ENCODE measurements at places on chromosomes 2 and 18. TPM values are rescaled to one million over a fixed set of nuclear protein-coding genes. Genes with fewer than 3 reads are reported as not detected.

DNA sequence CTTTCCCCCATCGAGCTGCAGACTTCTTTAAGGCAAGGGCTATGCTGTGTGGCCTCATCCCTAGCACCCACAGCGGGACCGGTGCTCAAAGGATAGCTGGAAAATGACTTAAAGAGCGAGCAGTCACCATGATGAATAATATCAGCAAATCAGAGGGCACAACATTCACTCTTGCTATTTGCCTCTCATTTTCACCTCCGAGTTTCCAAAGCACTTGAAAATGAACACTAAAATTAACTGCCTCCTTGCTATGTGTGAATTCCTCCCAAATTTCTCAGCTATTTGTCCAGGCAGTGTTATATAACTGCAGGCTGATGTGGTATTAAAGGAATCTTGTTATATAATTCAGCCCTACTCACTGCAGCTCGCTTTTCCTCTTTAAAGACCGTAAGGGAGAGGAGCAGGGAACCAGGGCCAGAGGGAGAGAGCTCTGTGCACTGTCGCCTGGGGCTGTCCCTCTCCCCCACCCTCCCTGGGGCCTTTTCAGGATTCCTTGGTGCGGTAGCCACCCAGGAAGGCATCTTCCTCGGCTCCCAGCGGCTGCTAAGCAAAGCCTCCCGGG is 1.4 kb downstream of the CYS1 start:
- H3K4me3 ChIP-seq = no peak overlapping the region
- H3K36me3 ChIP-seq = no peaks in the 10 kb centered on the region
- peaks cover 27% of the 10 kb centered on the region for H3K4me1 ChIP-seq

GRCh38 chr18:48828691-48829442 is 121.9 kb downstream of the SMAD7 start:
- no peak overlapping the region for H3K27ac ChIP-seq
- no peaks in the 10 kb centered on the region for H3K27me3 ChIP-seq
- H3K4me3 ChIP-seq = no peak overlapping the region
- H3K36me3 ChIP-seq = no peaks in the 10 kb centered on the region

- no peak overlapping the region for H3K27ac ChIP-seq
- no peak for DNase-seq
- no peaks in the 10 kb centered on the region for H3K27me3 ChIP-seq
- no peak overlapping the region for H3K4me3 ChIP-seq
- no peaks in the 10 kb centered on the region for H3K4me1 ChIP-seq
Observed at GRCh38 chr2:189291460-189291859, 111.9 kb upstream of the COL5A2 start.

DNA sequence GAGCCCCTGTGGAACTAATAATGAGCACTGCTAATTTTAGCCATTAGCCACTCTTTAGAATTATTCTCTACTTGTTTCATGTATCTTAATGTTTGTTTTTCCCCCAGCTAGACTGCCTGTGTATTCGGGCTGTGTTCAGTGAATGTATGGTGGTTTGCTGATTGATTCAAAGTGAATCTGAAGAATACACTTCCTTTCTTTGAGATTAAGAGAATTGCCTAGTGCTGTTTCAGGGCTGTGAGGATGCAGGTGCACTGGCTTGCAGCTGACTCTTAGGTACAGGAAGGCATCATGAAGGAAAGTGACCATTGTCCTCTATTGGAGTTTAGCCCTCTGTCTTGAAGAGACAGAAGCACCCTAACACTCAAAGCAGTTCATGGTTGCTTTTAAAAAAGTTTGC is 138.7 kb downstream of the CERS6 start:
- H3K27ac ChIP-seq = no peak overlapping the region
- no peaks in the 10 kb centered on the region for H3K36me3 ChIP-seq
- DNase-seq = no peak
- no peak overlapping the region for H3K4me3 ChIP-seq
- peaks cover 3% of the 10 kb centered on the region for H3K4me1 ChIP-seq

The CLEC4F gene
- not detected for total RNA-seq

The G6PC2 gene
- total RNA-seq = not detected

The FSIP2 gene
- 0.96 TPM for total RNA-seq
